ENCODE measurements at places on chromosomes 5 and 9.
A peak's percentile ranks its signal among the peaks of the same experiment; 100 is the strongest.

DNA sequence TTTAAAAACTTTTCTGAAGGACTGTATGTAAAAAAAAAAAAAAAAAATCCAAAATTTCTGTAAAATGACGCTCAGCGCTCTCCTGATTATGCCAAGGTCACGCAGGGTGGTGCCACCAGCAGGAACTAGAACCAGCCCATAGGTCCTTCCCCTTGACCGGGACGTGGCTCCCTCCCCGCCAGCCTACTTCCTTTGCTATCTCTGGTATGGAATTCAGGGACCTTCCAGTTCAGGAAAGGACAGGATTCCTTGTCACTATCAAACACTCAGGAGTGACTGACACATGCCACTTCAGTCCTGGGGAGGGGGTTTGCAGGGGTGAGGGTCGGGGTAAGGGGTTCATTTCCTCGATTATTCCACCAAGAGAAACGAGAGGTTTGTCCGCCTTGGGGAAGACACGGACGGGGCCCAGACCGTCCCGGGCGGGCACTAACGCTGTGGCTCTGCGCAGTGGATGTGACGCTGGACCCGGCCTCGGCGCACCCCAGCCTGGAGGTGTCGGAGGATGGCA, 18.8 kb downstream of the BTNL9 start:
- no peak overlapping the region for H3K27ac ChIP-seq
- DNase-seq: no peak
- no peak overlapping the region for H3K4me3 ChIP-seq
- H3K4me1 ChIP-seq: no peaks in the 10 kb centered on the region

DNA sequence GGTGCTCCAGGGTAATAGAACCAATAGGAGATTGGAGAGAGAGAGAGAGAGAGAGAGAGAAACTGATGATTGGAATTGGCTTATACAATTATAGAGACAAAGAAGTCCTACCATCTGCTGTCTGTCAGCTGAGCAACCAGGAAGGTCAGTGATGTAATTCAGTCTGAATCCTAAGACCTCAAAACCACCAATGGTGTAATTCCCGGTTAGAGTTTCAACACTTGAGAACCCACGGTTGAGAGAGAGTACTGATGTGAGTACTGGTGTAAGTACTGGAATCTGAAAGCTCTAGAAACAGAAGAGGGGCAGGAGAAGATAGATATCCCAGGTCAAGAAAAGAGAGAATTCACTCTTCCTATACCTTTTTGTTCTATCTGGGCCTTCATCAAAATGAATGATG, 775.8 kb downstream of the EFNA5 start:
- H3K27me3 ChIP-seq: no peaks in the 10 kb centered on the region
- H3K36me3 ChIP-seq: no peaks in the 10 kb centered on the region
- H3K4me1 ChIP-seq: no peaks in the 10 kb centered on the region
- no peak overlapping the region for H3K27ac ChIP-seq

GRCh38 chr5:160001457-160001856, 7.5 kb upstream of the TTC1 start:
- H3K27me3 ChIP-seq: peaks cover 23% of the 10 kb centered on the region
- H3K27ac ChIP-seq: no peak overlapping the region
- H3K4me3 ChIP-seq: no peak overlapping the region
- H3K4me1 ChIP-seq: no peaks in the 10 kb centered on the region
- DNase-seq: no peak
- no peaks in the 10 kb centered on the region for H3K36me3 ChIP-seq

- H3K4me1 ChIP-seq: peaks cover 38% of the 10 kb centered on the region
- peak; percentile 27 for DNase-seq
- peaks cover 40% of the 10 kb centered on the region for H3K36me3 ChIP-seq
- H3K4me3 ChIP-seq: peak overlapping the region; percentile 89
- peak overlapping the region; percentile 87 for H3K27ac ChIP-seq
These were observed 956 bp downstream of the MBLAC2 start for GRCh38 chr5:90473396-90474234.

DNA sequence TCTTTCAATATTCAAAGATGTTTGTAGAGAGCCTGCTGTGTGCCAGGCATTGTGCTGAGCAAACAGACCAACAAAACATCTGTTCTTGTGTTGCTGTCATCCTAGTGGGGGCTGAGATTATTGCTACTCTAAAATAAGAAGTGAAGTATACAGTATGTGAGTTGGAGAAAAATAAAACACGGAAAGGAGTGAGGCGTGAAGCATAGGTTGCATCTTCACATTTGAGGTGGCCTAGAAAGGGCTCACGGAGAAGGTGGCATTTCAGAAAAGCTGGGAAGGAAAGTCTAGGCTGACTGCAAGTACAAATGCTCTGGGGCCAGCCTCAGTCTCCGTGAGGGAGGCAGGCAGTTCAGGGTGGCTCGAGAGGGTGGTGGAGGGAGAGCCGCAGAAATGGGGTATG, 80.3 kb downstream of the CSNK1A1 start:
- DNase-seq: no peak
- H3K27me3 ChIP-seq: peaks cover 5% of the 10 kb centered on the region
- no peaks in the 10 kb centered on the region for H3K36me3 ChIP-seq
- no peaks in the 10 kb centered on the region for H3K4me1 ChIP-seq
- H3K27ac ChIP-seq: no peak overlapping the region
- no peak overlapping the region for H3K4me3 ChIP-seq

GRCh38 chr9:12723409-12724028, 30.3 kb downstream of the TYRP1 start:
- no peak for DNase-seq
- no peaks in the 10 kb centered on the region for H3K36me3 ChIP-seq
- H3K4me1 ChIP-seq: no peaks in the 10 kb centered on the region
- H3K27ac ChIP-seq: no peak overlapping the region

DNA sequence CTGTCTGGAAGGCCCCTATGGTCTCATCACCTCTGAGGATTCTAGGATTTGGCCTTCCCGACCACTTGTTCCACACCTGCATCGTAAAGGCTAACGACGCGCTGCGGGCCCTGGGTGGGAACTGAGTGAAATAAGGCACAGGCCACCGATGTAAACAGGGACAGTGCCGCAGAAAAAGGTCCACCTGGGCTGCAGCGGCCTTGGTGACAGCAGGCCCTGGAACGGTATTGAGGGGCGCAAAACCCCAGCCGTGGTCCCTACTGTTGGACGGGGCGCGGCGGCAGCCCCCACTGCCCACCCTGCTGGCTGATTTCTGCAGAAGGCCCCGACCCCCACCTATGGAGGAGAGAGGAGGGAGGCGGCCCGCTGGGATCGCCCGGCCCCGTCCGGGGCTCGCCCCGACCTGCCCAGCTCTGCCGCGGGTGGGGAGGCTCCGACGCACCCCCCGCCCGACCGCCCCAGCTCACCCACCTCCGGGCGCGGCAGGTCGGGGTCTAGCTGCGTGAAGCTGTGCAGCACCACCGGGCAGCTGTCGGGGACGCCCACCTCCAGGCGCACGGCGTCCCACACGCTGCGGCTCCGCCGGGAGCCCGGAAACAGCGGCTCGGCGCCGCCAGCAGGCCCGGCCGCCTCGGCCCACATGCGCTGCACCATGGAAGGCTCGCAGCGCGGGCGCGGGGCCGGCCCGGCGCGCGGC, 391 bp downstream of the RALGDS start:
- H3K4me3 ChIP-seq: peak overlapping the region; percentile 76
- no peak for DNase-seq
- peaks cover 2% of the 10 kb centered on the region for H3K36me3 ChIP-seq
- H3K27ac ChIP-seq: peak overlapping the region; percentile 54

DNA sequence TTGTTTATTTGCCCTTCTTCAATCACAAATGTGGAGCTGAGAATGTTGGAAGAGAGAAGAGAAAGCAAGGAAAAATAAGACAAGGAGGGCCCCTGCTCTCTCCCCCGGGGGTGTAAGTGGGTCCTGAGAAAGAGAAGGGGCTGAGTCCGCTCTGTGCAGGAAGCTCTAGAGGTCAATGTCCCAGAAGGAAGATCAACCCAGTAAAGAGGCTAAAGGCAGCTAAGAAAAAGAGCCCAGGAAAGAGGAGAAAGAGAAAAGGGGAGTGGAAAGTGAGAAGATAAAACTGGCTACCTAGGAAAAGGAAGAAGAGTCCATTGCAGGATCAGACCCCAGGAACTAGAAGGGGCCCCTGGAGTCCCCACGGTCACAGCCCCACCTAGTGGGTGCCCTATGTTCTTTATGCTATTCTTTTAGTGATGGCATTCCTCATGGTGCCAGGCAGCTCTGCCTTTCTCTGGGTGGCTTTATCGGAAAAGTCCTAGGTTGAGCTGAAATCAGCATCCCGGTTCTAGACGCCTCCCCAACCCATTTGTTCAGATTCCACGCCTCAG, 583.4 kb downstream of the ACTL7B start:
- no peaks in the 10 kb centered on the region for H3K27me3 ChIP-seq
- no peak overlapping the region for H3K27ac ChIP-seq
- no peak for DNase-seq

- no peak for DNase-seq
- H3K4me1 ChIP-seq: no peaks in the 10 kb centered on the region
- H3K27ac ChIP-seq: no peak overlapping the region
These were observed 397.8 kb downstream of the TLE4 start for GRCh38 chr9:79969393-79970145.

DNA sequence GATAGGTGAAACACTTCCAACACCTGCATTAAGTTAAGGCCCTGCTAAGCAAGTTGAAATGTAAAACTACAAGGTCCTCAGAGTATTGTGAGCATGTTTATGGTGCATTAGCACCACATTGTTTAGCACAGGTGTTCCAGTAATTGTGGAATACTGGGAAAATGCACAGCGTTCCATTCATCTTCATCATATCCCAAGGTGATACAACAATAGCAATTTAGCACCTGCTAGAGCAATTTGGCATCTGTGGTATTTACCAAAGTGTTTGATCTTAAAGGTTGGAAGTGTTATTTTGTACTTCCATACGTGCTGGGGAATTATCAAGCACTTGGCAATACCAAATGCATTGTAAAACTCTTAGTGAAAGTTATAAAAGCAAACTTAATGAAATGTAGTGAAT, 266.8 kb downstream of the CYLC2 start:
- no peaks in the 10 kb centered on the region for H3K27me3 ChIP-seq
- no peaks in the 10 kb centered on the region for H3K4me1 ChIP-seq
- H3K27ac ChIP-seq: no peak overlapping the region
- H3K36me3 ChIP-seq: no peaks in the 10 kb centered on the region

GRCh38 chr5:57501414-57502201, 19.0 kb upstream of the ACTBL2 start:
- H3K36me3 ChIP-seq: no peaks in the 10 kb centered on the region
- no peak for DNase-seq
- H3K27ac ChIP-seq: no peak overlapping the region

DNA sequence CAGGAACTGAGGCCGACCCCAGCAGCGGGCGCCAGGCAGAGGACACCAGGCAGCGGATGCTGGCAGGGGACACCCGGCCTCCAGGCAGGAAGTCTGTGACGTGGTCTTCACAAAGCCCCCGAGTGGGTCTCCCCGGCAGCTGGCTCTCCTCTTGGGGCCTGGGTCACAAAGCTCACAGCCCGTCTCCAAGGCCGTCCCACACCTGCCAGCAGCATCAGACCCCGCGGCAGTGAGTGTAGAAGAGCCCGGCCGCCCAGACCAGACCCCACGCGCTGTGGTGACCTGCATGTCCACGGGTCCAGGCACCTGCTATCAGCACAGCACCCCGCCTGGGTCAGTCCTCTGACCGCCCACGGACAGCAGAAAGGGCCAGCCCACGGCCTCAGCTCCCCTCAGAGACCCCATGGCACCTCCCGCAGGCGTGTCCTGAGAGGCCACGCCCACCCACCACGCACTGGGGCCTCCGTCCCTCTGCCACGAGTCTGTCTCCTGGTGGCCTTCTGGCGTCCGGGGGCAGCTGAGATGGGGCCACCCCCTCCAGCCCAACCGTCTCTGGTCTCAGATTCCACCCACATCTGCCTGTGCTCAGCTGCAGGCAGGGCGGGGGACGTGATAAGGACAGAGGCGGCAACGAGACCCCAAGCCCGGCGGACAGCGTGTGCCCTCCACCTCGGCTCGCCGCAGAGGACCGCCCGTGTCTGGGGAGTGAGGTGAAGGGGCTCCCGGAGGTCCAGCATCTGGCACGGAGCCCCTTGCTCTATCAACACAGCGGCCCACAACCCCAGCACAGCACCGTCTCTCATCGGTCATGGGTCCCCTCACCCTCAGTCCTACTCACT, 34.2 kb downstream of the EXD3 start:
- H3K4me1 ChIP-seq: peaks cover 7% of the 10 kb centered on the region
- no peak overlapping the region for H3K4me3 ChIP-seq
- no peaks in the 10 kb centered on the region for H3K27me3 ChIP-seq
- no peaks in the 10 kb centered on the region for H3K36me3 ChIP-seq

DNA sequence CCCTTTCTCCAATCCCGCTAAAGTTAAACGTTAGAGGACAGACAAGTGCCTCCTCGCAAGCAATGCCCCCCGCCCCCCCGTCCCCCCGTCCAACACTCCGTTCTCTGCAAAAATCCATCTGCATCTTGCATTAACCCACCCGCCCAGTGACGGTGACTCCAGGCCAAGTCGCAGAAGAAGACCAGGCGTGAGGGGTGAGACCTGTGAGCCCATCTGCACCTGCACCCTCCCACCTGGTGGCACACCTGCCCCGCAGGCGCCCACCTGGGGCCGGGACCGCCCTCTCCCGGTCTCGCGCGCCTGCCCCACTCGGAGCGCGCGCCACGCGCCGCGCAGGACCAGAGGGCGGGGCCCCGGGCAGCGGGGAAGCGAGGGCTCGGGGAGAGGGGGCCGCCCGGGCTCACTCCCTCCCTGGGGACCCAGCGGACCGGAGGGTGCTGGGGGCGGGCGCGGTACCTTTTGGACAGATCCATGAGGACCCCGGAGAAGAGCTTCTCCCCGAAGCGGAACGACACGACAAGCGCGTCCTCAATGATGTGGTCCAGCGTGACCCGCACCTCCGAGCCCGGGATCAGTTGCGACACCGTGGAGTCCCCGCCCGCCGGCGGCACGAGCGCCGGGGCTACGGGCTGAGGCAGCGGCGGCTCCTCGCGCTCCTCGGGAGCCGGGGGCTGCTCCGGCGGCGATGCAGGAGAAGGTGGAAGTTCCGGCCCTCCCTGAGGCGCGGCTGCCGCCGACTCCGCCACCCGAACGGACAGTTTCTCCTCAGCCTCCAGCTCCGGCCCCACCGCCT, 705 bp downstream of the PWWP2A start:
- H3K27ac ChIP-seq: peak overlapping the region; percentile 59
- peaks cover 4% of the 10 kb centered on the region for H3K27me3 ChIP-seq
- H3K4me1 ChIP-seq: peaks cover 19% of the 10 kb centered on the region

GRCh38 chr9:126704157-126704891, 90.6 kb downstream of the LMX1B start:
- peaks cover 18% of the 10 kb centered on the region for H3K4me1 ChIP-seq
- H3K27me3 ChIP-seq: peaks cover 35% of the 10 kb centered on the region
- no peak for DNase-seq
- no peak overlapping the region for H3K4me3 ChIP-seq
- H3K36me3 ChIP-seq: no peaks in the 10 kb centered on the region

GRCh38 chr5:173487300-173487699, 129.2 kb downstream of the BOD1 start:
- no peaks in the 10 kb centered on the region for H3K4me1 ChIP-seq
- H3K4me3 ChIP-seq: no peak overlapping the region
- no peak for DNase-seq
- no peak overlapping the region for H3K27ac ChIP-seq
- H3K36me3 ChIP-seq: no peaks in the 10 kb centered on the region
- H3K27me3 ChIP-seq: peaks cover 6% of the 10 kb centered on the region

All from activated naive CD8-positive, alpha-beta T cell treated with anti-CD3 and anti-CD28 coated beads, Interleukin-2, amount 50 U/mL, for 24 hours (primary cell).